ENCODE measurements at places on chromosomes 2 and 18.

- DNase-seq: no peak
Measured at GRCh38 chr2:128664499-128664971, 345.9 kb upstream of the HS6ST1 start.

DNA sequence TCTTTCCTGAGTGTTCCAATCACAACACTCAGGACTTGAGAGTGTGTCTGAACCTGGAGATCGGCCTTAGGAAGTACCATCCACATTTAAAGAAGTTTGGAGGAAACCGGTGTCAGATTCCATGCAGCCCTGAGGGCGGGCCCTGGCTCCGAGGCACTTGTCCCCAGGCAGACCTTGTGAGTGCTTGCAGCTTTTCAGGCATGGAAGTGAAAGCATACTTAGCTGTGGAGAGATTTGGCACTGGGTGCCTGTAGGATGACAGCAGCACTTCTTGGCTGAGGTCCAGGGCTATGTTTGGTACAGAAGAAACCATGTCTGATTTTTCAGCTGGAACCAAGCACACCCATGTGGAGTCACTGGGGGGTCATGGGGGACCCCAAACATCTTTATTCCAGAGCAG, 230.8 kb downstream of the SEPTIN10 start:
- peak; percentile 68 for DNase-seq

DNA sequence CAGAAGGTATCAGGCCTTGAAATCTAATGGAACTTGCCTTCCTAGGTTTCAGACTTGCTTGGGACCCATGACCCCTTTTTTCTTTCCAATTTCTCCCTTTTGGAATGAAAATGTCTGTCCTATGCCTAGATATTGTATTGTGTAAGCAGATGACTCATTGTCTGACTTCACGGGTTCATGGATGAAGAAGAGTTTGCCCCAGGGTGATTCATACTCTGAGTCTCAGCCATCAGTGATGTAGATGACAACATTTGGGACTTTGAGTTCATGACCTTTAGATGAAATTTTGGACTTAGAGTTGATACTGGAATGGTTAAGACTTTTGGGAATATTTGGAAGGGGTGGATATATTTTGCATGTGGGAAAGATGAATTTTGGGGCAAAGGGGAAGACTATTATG, 11.2 kb upstream of the SCYGR5 start:
- DNase-seq: no peak

- no peak for DNase-seq
Measured at GRCh38 chr2:241942416-241943208, 73.1 kb downstream of the RTP5 start.

DNA sequence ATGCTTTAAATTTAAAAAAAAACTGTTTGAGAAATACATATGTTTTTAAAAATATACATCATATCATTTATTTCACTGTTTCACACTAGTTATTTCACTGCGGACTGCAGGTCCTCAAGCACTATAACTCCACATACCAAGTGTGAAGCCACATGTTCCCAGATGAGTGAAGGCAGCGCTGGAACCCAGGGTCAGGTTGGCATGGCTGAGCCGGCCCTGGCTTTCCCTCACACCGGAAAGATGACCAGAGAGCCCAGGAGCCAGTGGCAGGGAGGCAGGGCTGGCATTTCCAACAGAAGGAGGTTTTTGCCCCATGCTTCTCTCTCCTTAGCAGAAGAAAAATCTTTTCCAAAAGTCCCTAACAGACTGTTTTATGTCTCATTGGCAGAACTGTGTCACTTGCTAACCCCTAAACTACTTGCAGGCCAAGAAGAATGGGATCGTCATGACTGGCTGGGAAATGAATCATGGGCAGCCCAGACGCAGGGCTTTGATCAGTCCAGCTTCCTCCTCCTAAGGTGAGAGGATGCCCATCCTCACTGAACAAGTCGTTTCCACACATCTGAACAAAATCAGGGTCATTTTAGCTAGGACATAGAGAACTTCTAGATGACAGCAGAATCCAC, 287.6 kb upstream of the HNRNPA3 start:
- DNase-seq: no peak

DNA sequence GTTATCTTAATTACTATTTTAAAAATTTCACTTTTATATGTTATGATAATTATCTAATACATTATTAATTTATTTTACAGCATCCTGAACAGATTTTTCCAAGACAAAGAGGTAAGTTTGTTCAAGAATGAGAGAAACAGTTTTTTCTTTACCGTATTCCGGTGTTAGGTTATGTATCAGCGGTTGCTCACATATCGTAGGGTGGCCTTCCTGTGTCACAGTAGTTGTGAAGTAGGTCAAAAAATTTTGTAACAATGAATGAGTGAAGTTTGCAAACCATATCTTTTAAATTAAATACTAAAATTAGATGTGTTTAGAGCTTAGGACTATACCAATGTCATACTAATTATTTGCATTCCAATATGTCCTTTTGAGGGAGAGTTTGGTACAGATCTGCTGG, 33.5 kb downstream of the MRPS9 start:
- DNase-seq: no peak

DNA sequence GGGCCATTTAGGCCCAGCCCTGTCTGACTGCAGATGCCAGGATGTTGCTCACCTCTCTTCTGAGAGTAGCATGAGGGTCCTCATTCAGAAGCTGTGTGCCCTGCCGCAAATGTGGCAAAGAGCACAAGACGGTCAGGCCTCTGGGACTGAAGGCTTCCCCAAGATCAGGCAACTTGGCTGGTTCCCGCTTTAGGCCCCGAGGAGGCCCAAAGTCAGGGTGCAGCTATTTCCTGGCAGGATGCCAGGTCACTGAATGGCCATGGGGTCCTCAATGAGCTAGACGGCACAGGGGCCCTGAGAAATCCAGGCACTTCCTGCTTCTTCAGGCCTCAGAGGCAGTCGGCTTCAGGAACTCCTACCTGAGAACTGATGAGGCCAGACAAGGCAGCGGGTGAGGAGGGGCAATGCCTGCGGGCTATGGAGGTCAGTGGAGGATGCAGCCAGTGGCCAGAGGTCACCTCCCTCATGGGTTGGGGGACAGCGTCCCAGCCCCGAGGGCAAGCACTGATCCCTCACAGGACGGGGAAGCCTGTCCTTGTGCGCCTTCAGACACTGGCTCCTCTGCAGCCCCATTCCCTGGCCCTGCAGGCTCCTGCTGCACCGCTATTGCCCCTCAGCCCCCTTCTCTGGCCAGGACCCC, 44.9 kb downstream of the LMAN2L start:
- DNase-seq: no peak

- DNase-seq: no peak
Measured at GRCh38 chr2:52874466-52875106, 893.0 kb upstream of the CHAC2 start.

- no peak for DNase-seq
Measured at GRCh38 chr2:110742412-110742811, 10.0 kb downstream of the ACOXL start.

DNA sequence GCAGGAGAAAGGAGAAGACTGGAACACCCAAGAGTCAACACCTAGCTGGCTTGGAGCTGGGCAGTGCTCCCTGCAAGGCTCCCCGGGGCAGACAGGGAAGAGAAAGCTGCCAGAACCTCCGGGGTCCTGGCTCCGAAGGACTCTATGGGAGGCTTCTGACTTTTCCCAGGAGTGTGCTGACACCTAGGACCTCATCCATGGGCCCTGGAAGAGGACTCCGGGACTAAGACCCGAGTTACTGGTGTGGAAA, 37.8 kb upstream of the ATP6V1B1 start:
- DNase-seq: no peak

GRCh38 chr2:99819766-99820165, 322.6 kb downstream of the AFF3 start:
- DNase-seq: no peak

DNA sequence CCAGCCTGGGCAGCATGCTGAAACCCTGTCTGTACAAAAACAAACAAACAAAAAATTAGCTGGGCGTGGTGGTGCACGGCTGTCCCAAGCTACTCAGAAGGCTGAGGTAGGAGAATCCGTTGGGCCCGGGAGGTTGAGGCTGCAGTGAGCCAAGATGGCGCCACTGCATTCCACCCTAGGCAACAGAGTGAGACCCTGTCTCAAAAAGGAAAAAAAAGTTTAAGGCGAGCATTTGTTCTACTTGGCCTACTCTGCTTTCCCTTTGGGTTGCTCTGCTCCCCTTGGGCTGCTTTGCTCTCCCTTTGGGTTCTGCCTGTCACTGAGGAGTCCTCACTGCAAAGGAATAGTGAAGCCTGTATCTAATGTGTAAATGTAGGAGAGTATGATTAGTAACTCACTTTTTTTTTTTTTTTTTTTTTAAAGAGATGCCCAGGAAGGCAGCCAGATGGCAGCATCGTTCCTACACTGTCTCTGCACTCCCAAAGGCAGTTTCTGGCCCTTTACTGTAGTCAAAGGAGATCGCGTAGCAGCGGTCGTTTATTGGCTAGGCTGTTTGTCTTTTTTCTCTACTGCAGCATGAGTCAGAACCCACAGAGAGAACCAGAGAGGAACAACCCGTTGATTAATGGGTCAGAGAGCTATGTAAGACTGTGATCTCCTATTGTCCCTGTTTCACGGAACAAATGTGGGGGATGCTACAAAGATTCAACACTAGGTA, 118.3 kb upstream of the CWC22 start:
- peak; percentile 63 for DNase-seq

DNA sequence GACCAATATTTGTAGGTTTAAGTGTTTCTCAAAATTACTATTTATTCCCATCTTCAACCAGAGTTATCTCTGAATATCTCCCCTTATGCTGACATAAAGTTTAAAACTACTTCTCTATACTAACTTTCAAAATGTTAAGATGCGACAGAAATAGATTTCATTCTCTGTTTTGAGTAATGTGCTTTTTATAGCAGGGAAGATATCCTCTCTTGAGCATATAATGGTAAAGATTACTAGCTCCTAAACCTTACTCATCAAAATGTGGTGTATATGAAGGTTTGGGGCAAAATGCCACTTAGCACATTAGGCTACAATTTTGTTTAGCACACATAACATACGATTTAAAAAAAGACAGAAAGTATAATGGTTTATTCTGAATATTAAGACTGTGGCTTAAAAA, 54.4 kb downstream of the CWC22 start:
- DNase-seq: no peak

DNA sequence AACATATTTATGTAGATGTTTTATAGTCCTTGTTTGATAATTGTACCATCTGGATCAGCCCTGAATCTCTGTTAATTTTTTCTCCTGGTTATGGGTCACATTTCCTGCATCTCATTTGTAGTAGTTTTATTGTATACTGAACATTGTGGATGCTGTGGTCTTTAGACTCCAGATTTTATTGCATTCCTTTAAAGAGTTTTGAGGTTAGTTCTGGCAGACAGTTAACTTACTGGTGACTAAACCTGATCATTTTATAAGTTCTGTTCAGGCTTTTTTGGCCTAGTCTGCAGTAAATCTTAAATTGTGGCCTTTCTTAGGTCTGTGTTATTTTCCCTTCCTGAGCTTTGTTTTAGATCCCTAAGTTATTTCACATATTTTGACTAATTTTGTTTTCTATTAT, 84.3 kb downstream of the FANCL start:
- DNase-seq: no peak

GRCh38 chr2:226131299-226131784, 668.3 kb downstream of the IRS1 start:
- DNase-seq: no peak

- no peak for DNase-seq
Measured at GRCh38 chr2:183521911-183522310, 397.7 kb downstream of the NUP35 start.

DNA sequence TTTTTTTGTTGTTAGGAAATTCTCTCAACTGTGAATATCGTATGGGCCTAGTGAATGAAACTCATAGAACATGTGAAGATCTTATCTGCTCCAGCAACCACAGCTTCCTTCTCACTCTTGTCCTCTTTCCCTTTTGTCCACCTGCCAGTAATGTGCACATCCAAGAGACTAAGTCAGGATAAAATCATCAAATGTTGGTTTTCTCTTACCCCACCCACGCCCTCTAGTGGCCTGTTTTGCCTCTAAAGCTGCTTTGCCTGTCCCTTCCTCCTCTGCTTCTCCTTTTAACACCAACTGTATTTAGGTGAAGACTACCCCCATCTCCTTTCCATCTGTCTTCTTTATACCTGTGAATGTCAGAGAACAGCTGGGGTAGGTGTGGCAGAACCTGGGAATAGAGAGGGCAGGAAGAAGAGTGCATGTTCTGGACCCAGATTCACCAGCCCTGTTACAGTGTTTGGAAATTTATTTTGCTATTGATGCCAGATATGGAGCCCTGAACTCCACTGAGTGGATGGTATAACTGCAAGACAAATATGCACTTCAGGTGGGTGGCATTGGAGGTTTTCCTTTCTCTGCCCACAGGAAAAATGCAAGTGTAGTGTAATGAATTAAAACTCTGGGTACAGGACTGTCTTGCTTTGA, 8.4 kb upstream of the MGAT5 start:
- DNase-seq: peak; percentile 76

DNA sequence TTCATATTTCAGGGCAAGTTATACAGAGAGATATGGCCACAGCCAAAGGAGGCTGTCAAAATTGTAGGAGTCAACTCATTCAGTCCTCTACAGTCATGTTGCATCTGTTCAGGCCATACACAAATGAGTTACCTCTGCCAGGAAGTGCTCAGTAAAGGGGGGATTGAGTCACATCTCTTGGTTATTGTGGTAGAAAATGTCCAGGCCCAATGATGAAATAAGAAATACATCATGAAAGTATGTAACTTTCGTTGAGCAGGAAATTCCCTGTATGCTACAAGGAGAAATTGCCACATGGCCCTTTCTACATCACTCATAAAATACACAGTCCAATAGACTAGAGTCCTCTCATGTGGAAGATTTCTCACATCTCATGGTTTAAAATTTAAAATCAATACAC, 103.9 kb upstream of the COL3A1 start:
- DNase-seq: no peak

Measured in prostate gland (tissue), 2 donors.